Uterine smooth muscle cell (primary cell): ENCODE measurements at places on chromosomes 13 and 19. TPM values are rescaled to one million over a fixed set of nuclear protein-coding genes. Genes with fewer than 3 reads are reported as not detected.

ZNF524 gene
- 7.7 and 9.9 TPM in 2 replicates for total RNA-seq

FGF21 gene
- not detected in 2 replicates for total RNA-seq

GRK1 gene
- 0.11 TPM in 1 of 2 replicates, not detected in the other for total RNA-seq

F10 gene
- 4.8 and 11.9 TPM in 2 replicates for total RNA-seq

APBA3 gene
- total RNA-seq, result 19.6 and 20.5 TPM in 2 replicates

TRPC4 gene
- 4.2 and 4.8 TPM in 2 replicates for total RNA-seq
